ENCODE measurements at places on chromosomes 4 and X.

GRCh38 chr4:114365591-114365990 is 233.0 kb upstream of the UGT8 start:
- no peak for DNase-seq

DNA sequence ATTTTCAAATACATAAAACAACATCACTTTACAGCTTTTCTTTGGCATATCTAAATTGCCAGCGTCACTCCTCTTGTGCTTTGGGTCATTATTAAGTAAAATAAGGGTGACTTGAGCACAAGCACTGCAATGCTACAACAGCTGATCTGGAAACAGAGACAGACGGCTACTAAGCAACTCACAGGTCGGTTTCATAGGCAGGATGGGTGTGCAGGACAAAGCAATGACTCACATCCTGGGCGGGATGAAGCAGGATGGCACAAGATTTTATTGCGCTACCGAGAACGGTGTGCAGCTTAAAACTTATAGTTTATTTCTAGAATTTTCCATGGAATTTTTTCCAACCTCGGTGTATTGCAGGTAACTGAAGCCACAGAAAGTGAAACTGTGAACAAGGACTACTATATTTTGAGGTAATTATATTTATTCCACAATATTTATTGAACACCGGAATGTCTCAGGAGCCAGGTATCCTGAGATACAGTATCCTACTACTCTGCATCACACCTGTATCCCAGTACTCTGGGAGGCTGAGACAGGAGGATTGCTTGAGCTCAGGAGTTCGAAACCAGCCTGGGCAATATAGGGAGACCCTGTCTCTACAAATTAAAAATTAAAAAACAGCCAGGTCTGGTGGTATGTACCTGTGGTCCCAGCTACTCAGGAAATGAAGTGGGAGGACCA is 215.5 kb downstream of the APBB2 start:
- DNase-seq: no peak

GRCh38 chrX:16113978-16114565 is 9.3 kb upstream of the GRPR start:
- DNase-seq: no peak

DNA sequence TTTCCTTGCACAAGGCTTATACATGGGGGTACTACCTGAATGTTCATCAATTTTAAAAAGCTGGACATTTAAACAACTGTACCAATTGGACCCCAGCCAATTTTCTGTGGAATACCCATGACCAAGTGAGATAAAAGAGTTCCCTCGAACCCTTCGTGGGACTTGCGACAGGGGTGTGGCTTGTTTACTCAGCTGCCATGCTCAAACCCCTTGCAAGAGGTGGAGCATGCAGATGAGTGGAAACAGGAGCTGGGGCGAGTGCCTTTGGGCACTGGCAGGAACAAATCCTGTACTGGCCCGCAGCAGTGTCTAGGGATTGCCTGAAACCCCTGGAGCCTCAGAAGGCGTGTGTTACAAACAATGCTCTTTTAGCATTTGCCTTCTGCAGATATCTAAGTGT is 144.2 kb downstream of the PDHA2 start:
- DNase-seq: no peak

- DNase-seq: no peak
These were observed 22.7 kb upstream of the SEPSECS start for GRCh38 chr4:25182937-25183336.

- DNase-seq: no peak
These were observed 140.3 kb upstream of the ZXDB start for GRCh38 chrX:57451426-57452020.

- DNase-seq: no peak
These were observed 24.6 kb downstream of the ABLIM2 start for GRCh38 chr4:8133897-8134563.

DNA sequence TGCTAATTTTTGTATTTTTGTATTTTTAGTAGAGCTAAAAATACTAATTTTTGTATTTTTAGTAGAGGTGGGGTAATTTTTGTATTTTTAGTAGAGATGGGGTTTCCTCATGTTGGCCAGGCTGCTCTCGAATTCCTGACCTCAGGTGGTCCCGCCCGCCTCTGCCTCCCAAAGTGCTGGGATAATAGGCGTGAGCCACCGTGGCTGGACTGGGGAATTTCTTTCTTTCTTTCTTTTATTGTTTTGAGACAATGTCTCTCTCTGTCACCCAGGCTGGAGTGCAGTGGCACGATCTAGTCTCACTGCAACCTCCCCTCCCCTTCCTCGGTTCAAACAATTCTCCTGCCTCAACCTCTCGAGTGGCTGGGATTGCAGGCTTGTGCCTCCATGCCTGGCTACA is 83.0 kb downstream of the FAM193A start:
- DNase-seq: no peak

DNA sequence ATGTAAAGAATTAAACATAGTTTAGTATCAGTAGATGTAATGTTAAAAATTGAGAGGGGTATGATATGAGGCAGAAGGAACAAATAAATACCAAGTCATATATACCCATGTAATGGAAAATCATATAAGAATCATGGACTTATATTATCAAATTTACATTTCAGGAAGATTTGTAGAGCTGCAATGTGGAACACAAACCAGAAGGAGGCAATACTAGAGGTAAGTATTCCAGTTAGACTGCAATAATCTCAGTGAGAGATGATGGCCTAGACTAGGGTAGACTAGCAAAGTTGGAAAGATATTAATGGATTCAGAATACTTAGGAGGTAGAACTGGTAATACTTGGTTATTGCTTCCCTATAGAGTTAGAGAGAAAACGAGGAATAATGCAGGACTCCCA is 603.0 kb upstream of the KLHL4 start:
- DNase-seq: no peak

DNA sequence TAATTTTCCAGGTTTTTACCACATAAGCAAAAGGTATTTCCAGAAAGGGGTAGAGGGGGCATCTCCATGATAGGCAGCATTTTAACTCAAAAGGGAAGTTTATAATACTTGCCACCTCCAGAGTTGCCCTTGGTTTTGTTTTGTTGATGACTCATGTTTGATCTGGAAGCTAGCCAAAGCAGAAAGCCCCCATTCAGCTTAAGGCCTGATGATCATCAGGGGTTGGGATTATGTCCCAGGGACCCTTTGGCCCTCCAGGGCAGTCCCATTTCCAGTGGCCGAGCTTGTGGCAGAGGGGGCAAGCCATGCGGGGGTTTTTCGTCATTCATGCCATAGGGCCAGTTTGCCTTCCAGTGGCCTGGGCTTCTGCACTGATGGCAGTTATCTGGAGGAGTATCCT is 143.0 kb upstream of the PLAC1 start:
- no peak for DNase-seq

- no peak for DNase-seq
These were observed 92.1 kb upstream of the RPA4 start for GRCh38 chrX:96791559-96791958.

- no peak for DNase-seq
These were observed 90.2 kb downstream of the CBR4 start for GRCh38 chr4:168919706-168920324.

- no peak for DNase-seq
These were observed 37.9 kb downstream of the PDGFC start for GRCh38 chr4:156933633-156934258.

DNA sequence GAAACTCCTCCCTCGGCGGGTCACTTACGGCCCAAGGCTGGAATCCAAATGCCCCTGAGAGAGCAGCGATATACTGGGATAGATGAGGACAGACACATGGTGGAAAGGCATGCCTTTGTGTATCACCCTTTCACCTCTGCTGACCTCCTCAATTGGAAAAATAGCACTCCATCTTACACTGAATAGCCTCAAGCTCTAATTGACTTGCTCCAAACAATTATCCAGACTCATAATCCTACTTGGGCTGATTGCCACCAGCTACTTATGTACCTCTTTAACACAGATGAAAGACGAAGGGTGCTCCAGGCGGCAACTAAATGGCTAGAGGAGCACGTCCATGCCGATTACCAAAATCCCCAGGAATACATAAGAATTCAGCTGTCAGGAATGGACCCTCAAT is 1142.2 kb downstream of the ARAP2 start:
- no peak for DNase-seq

DNA sequence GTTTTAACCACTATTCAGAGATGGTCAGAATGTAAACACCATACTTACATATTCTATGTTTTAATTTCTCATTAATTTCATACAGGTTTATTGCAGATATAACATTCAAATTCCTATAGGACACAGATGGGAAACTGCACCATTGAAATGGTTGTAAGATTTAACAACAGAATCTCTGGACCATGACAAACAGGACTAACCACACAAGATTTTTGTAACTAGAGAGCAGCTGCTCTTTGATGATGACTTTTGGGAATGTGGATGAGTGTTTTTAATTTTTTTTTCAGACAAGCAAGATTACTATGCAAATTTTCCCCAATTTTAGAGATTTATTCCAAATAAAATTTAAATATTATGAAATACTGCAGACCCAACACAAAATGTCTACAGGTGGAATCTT is 610.2 kb downstream of the PCDH18 start:
- no peak for DNase-seq

GRCh38 chr4:124028182-124028581 is 631.6 kb downstream of the SPRY1 start:
- no peak for DNase-seq

GRCh38 chr4:78722878-78723277 is 53.3 kb upstream of the BMP2K start:
- no peak for DNase-seq

- no peak for DNase-seq
These were observed 944.4 kb upstream of the GRID2 start for GRCh38 chr4:91359041-91360031.

DNA sequence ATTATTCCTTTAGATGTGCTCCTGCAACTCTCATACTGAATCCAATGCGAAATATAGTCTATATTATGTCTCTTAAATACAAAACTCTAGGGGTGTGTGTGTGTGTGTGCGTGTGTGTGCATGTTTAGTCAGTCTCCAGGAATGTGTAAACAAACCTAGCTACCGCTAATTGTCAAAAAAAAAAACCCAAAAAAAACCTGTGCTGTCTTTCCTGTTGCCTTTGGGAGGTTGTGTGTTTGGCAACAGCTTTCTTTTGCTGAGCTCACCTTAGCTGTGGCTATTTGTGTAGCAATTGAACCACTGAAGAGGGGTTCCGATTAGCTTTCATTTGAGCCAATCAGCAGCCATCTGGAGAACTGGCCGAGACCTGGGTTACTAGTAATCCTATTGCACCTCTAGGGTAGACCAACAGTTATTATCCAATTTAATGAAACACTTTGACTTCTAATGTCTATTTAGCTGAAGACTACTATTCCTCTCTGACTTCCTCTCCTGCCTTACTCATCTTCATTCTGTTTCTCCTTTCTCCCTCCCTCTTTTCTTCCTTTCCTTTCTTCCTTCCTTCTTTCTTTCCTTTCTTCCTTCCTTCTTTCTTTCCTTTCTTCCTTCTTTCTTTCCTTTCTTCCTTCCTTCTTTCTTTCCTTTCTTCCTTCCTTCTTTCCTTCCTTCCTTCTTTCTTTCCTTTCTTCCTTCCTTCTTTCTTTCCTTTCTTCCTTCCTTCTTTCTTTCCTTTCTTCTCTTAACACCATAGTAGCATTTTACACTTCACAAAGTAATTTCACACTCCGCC is 471.1 kb downstream of the GBA3 start:
- no peak for DNase-seq

- no peak for DNase-seq
These were observed 15.1 kb upstream of the CLDN24 start for GRCh38 chr4:183337349-183337748.

DNA sequence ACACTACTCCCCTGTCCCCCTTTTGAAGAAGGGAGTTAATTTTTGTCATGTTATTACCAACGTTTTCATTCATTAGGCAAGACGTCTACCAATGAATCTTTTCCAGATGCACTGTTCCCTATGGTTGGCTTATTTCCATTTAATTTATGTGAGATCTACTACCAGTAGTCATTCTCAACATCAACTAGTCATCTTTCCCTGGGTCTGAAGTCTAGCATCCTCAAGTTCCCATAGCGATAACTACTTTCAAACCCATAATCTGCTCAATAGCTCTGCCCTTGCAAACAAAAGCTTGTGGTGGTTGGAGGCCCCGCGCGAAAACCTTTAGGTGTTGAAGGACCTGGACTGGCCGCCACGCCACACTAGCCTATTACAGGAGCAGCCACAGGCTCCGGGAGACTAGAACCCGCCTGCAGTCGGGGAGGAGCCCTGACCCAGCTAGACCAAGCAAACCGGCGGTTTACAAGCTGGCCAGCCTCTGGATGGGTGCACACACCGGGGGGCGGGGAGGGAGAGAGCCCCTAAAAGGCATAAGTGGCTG is 746 bp downstream of the PPAT start:
- DNase-seq: no peak

GRCh38 chr4:121077496-121077895 is 5.2 kb upstream of the NDNF start:
- no peak for DNase-seq

- DNase-seq: no peak
These were observed 1349.5 kb downstream of the ADGRL3 start for GRCh38 chr4:62549601-62550000.

DNA sequence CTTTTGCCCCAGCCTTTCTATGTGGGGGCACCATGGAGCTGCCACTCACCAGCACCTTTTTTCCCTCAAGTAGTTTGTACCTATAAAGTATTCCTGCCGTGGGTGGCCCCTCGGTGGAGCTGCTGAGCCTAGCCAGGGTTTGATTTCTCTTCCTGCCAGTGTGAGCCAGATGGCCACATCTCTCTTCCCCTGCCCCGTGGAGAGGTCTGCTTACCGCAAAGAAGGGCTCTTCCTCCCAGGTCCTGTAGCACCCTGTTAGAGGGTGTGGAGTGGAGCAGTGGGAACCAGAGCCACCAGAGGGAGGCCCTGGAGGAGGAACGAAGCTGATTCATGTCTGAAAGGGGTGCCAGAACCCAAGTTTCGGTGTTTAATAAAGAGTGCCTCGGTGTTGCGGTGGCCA is 95.4 kb downstream of the PTTG2 start:
- no peak for DNase-seq

GRCh38 chr4:189767941-189768340 is 172.7 kb upstream of the FRG1 start:
- no peak for DNase-seq

DNA sequence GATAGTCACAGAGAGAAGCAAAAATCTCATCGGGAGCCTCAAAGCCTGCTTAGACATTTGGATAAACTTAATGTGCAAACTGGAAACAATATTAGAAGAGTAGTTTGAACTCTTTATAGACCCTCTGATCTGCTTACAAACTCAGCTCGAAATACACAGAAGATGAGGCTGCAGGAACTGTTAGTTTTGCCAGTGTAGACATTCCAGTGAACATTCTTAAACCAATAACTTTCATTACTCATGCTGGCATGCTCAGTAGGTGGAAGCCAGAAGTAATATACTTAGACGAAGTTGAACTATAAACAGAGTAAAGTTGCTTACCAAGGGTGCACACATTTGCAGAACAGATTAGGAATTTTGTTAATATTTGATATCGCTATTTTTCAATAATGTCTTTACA is 303.5 kb downstream of the ANKRD50 start:
- no peak for DNase-seq

DNA sequence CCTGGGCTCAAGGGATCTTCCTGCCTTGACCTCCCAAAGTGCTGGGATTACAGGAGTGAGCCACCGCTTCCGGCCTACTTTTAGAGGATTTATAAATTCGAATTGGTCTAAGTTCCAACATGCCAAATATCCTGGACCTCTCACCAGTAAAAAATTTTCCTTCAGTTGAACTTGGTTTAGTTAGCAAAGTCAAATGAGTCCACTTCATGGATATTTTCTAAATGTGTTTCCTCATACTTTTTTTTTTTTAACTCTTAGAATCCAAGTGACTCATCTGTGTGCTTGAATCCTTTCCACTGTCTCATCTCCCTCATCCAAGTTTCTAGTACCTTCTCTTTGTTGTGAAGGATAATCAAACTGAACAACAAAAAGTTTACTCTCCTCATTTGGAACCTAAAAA is 49.7 kb downstream of the RBM47 start:
- DNase-seq: no peak
